PC-9 (cell line): ENCODE measurements at places on chromosomes 4 and X. TPM values are rescaled to one million over a fixed set of nuclear protein-coding genes. Genes with fewer than 3 reads are reported as not detected.

The SATL1 gene
- total RNA-seq, result not detected in 2 replicates

- no peak for DNase-seq
Observed at GRCh38 chr4:70632028-70632427, 3.5 kb downstream of the ENAM start.

GRCh38 chr4:15344041-15344440 is 83.8 kb upstream of the C1QTNF7 start:
- no peak for DNase-seq

DNA sequence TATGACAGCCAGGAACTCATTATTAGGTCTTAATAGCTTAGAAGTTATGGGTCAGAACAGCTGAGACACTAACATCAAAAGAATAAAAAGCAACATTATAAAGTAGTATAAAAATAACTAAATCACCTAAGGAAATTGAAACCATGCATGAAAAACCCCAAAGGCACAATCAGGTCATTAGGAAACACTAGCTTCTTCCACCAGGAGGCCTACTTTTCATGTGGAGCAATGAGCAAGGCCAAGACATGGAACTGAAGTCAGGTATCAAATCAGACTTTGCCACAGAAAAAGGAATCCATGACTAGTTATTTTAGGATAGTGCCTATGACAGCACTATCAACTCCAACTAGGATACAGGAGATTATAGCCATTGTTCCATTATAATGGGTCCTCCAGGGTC is 7.9 kb downstream of the HUWE1 start:
- no peak for DNase-seq

The METTL14 gene
- 24.0 and 26.3 TPM in 2 replicates for total RNA-seq

GRCh38 chrX:150573702-150574101 is 5.3 kb downstream of the MTM1 start:
- DNase-seq, result no peak

DNA sequence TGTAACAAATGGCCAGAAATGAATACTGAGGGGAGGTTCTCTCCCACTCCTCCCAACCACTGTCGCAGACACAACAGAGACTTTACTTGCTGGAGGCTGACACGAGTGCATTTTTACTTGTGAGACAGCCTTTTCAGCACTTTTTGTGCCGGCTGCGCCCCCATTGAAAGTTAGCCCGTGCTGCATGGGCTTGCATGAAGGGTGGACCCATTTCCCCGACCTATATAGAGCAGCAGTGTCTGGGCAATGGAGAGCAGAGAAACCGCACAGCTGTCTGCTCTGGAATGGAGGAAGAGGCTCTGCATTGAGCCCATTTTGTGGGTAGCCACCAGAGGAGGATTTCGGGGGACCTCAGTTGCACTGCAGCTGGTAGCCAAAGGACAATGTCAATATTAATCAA is 208.8 kb downstream of the UGT8 start:
- no peak for DNase-seq

DNA sequence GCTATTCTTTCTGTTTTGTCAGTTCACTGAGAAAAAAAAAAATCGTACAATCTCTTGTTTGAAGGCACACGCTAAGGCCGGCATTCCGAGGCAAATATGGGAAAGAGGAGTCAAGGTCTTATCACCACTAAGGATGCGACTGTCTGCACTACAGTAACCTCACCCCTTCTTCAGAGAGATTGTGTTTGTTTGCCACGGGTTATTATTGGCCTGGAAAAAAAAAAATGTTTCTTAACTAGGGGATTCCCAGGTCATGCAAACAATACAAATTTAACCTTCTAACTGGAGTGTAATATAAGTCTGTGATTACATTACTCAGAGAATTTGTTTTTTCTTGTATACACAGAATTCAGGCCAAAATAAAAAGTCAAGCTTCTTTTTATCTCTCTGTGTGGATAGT is 168.3 kb downstream of the TMA16 start:
- DNase-seq, result no peak

GRCh38 chr4:118589471-118590055 is 95.6 kb upstream of the METTL14 start:
- no peak for DNase-seq

The CCDC149 gene
- 8.1 and 9.8 TPM in 2 replicates for total RNA-seq

DNA sequence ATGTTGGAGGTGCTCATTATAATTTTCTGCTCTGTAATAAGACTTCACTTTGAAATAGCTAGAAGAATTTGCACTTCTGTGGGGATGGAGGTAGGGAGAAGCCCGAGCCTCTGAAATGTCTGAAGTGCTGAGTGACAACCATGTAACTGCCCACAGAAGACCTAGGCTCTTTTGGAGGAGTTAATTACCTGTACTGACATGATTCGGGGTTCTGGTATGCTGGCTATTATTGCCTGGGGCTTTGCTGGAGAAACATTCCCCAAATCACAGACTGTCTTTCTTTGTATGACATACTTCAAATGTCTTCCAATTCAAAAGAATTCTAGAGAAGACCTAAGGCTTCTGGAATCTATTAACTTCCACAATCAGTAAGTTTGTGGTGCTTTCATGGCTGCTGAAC is 211.2 kb upstream of the POF1B start:
- DNase-seq, result no peak

GRCh38 chrX:29487714-29488113 is 727.6 kb upstream of the MAGEB2 start:
- DNase-seq, result no peak

DNA sequence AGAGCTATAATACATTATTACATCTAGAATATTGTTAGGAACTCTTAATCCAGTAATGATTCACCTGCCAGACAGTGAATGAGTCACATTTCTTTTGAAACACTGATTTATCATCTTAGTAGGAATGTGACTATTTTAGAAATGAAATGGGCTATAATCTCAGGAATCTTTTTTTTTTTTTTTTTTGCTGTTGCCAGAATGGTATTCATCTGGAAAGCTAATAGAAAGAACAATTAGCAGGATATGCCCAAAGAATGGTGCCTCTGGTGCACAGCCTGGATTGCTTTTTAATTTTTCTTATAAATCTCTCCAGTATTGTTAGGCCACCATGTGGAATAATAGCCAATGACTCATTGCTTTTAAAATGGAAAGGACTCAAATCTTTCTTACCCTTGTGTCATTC is 181.1 kb upstream of the SMIM31 start:
- DNase-seq, result no peak

DNA sequence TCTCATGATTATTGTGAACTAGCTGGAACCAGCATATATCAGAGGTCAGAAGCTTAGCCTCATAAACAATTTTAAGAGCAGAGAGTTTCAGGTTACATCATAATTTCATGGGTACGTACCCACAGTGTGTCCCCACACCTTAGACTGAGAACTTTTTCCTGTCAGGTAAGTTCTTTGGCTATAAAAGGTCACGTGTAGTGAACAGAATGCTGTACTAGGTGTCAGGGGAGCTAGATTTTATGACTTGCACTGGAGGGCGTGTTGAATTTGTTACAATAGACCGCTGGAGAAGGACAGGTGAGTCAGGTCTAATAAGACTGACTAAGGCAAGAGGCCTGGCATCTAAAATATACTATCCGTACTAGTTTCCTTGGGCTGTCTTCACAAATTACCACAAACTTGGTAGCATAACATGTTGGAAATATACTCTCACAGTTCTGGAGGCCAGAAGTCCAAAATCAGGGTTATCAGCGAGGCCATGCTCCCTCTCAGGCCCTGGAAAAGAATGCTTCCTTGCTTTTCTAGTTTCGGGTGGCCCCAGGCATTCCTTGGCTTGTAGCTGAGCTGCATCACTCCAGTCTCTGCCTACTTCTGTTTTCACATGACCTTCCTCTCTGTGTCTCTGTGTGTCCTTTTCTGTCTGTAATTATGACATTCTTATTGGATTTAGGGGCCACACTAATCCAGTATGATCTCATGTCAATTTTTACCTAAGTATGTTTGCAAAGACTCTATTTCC is 512.0 kb upstream of the NR3C2 start:
- peak; percentile 71 for DNase-seq

The PPP1R3F gene
- 3.6 and 5.2 TPM in 2 replicates for total RNA-seq

- no peak for DNase-seq
Observed at GRCh38 chrX:17537723-17538243, 162.8 kb downstream of the NHS start.

GRCh38 chrX:133085785-133086184 is 11.1 kb downstream of the USP26 start:
- DNase-seq, result peak; percentile 79

DNA sequence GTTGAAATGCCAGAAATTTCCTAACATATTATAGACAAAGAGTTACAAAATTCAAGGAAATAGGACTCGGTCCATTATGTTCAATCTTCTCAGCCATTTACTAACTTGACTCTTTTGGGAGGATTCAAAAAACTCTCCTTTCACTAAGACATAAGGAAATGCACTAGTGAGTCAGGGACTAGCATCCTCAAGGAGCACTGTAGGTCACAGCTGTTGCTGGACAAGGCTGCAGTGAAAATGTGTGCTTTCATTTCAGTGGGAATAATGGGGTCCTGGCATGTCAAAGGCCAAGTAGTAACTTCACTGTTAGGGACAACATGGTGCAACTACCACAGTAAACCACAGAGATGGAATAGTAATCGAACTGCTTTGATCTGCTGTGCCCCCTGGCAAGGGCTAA is 56.9 kb upstream of the ABCG2 start:
- DNase-seq, result no peak

GRCh38 chr4:172950990-172951389 is 217.6 kb upstream of the GALNT7 start:
- no peak for DNase-seq

The PASD1 gene
- total RNA-seq, result not detected in 2 replicates

The ADH1B gene
- not detected in 2 replicates for total RNA-seq

- DNase-seq, result no peak
Observed at GRCh38 chr4:135833529-135833928, 1631.9 kb upstream of the PABPC4L start.

The FGF13 gene
- 0.50 and 0.90 TPM in 2 replicates for total RNA-seq

The EVC gene
- 14.0 and 15.5 TPM in 2 replicates for total RNA-seq

GRCh38 chr4:84498935-84499623 is at the start of gene NKX6-1:
TSS of gene NKX6-1 (minus strand) at chr4:84499292. CDS start at chr4:84498228, 1,064 bp downstream.
- peak; percentile 60 for DNase-seq

- no peak for DNase-seq
Observed at GRCh38 chr4:151688785-151689043, 72.1 kb downstream of the GATB start.

The PDCL2 gene
- not detected in 2 replicates for total RNA-seq

DNA sequence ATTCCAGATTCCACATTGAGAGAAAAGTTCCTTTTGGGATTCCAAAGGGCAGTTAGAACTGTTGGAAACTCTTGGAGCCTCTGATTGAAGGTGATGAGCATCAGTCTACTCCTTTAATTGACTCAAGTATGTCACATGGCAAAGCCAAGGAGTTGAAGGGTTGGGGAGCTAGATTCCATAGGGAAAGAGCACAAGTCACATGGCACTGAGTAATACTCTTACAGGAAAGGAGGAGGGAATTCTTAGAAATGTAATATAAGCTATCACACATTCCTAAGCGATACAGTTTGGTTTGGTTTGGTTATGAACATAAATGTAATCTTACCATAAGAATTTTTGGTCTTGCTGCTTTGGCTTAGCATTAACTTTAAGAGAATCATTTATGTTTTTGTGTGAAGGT is 15.7 kb downstream of the SPCS3 start:
- DNase-seq, result no peak

GRCh38 chr4:22391551-22391950 is 124.3 kb downstream of the ADGRA3 start:
- DNase-seq, result peak; percentile 11

GRCh38 chr4:39043058-39043860 is 11.1 kb upstream of the TMEM156 start:
- DNase-seq, result peak; percentile 64

DNA sequence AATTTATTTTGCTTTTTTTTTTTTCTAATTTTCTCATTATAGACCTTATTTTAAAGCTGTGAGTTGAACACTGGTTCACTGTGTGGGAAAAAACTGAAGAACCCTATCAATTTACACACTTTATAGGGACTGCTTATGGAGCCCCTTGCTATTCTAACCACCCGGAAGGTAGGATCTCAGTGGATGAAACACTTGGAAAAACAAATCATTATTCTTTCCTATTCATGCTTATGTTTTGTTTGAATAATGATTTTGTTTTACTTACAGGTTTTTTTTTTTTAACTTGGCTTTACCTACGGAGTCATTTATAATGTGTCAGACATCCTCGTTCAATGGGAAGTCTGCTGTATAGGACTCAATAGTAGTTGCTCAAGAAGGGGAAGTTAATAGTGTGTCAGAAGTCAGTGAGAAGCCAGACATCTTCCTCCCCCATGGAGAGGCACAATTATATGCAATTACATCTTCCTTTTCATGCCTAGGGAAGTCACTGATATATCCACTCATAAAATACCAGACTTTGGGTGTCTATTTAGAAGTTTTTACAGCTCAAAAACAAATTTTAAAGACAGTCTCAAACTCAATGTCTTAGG is 113.2 kb downstream of the ARSF start:
- DNase-seq, result no peak

- no peak for DNase-seq
Observed at GRCh38 chr4:86895692-86896488, 3.7 kb upstream of the C4orf36 start.

DNA sequence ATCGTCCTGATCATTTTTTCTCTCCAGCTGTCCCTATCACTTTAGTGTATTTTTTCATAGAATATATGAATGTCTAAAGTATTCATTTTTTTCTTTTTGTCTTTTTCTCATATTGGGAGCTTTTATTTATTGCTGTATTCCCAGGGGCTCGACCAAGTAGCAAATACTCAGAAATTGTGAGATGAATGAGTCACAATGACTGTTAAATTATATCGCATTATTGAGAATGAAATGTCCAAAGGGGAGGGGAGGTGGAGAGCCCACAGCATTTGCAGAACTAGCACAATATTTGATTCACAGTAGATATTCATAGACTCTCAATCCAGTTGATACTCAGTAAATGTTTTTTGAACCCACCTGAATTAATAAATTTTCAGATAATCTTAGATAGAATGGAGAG is 543.6 kb upstream of the FAM241A start:
- DNase-seq, result no peak

DNA sequence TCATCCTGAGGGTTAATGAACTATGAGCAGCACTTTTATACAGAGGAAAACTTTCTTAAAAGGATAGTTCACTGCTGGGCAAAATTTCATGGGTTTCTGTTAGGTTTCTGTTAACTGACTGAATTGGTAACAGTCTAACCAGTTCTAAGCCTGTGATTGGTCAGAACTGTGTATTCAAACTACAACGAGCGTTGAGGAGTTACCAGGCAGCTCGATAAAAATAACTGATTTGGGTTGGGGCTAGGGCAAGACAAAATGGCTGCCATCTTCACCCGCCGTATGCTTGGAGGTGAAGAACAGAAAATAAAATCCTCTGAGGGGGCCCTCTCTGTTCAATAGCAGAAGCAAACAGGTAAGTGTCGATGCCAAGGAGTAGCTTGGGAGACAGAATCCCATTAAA is 22.0 kb downstream of the FAM133A start:
- DNase-seq, result no peak

GRCh38 chr4:24489870-24490269 is 94.5 kb downstream of the DHX15 start:
- DNase-seq, result no peak

The NAT8L gene
- 2.1 and 4.1 TPM in 2 replicates for total RNA-seq

GRCh38 chr4:874056-874455 is 48.1 kb upstream of the CPLX1 start:
- DNase-seq, result no peak

DNA sequence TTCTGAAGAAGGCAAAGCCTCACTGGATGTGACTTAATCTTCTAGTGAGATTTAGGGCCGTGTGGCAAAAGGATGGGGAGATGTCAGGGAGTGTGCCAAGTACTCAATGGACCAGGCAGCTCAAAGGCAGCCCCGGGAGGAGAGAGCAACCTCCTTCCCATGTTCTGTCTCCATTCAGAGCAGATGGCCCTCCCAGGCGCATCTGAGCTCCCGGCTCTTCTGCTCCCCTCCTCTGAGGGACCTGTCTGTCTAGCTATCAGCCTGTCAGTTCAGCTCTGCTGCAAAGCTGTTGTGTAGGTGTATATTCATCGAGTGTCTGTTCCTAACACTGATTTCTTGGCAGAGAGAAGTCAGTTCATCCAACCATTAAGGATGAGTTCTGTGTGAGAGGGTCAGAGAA is 10.9 kb upstream of the PORCN start:
- DNase-seq, result no peak
